ENCODE measurements at places on chromosomes 2 and 18. TPM values are rescaled to one million over a fixed set of nuclear protein-coding genes. Genes with fewer than 3 reads are reported as not detected.
A peak's percentile ranks its signal among the peaks of the same experiment; 100 is the strongest.

DNA sequence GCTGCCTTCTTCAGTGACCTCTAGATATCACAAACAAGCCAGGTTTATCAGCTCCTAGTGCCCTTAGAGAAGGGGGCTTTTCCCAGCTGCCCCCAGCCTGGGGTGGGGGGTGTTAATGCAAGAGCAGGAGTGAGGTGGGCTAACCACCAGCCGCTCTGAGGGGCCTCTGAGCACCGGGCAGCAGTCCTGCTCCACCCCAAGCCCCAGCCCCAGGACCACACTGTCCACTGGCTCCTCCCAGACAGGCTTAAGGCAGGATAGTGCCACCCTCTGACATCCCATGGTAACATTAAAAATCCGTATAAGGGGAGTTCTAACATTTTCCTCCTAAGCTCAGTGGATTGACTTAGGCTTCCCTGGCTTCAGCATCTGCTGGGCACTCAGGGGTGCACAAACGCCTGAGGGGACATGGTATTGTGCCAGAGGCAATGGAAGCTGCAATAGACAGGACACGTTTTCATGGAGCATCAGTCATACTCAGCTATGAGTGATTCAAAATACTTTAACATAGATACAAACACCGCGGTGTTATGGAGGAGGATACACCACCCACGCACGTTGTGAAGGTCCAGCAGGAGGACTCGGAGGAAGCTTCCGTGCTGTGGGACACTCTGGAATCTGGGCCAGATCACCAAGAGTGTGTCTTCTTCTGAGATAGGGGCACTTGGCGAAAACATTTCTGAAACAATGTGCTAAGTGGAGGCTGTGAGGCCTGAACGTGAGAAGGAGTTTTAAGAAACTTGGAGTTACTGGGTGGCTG lies 112.7 kb upstream of the EPC2 start:
- ATAC-seq = no peak

GRCh38 chr2:212157012-212157411 lies 381.6 kb downstream of the ERBB4 start:
- ATAC-seq = no peak

DNA sequence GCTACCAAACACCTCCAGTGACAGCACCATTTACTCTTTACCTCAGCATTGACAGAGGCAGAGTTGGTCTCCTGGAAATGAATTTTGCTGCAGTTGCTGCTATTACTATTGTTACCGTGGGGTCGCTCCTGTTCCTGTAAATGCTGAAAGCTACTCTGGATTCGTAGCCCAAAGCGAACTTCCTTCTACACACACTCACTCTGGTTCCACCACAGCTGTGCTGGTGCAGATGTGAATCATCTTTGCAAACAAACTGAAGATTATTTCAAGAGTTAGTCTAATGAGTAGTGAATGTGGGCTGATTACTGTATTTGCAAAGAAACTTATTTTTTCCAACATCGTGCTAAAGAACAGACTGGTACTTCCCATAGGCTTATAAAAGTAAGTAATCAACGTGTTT lies 304.0 kb downstream of the LPIN1 start:
- no peak for ATAC-seq

DNA sequence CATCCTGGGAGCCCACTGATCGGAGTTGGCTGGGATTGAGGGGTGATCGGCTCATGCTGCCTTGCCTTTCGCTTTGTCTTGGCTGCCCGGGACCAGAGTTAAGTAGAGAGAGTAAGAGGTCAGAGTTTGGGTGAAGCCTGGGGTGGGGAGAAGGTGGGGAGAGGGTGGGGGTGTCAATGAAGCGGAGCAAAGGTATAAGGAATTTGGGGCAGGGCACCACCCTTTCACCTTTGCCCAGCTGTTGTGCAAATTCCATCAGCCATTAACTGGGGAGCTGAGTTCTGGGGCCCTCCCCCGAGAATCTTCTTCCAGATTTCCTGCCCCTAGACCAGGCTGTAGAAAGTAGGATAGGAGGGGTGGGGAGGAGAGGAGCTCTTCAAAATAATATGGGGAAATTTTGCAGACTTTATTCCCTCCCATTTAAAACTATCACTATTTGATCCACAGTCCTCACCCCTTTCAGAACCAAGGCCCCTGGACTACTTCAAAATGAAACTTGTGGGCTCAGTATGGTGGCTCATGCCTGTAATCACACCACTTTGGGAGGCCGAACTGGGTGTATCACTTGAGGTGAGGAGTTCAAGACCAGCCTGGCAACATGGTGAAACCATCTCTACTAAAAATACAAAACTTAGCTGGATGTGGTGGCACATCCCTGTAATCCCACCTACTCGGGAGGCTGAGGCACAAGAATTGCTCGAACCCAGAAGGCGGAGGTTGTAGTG lies at the start of gene SLC23A3:
Gene SLC23A3 (minus strand): TSS at position 100 of the 725 bp plus-strand sequence. CDS start 45 bp downstream, at position 55.
- ATAC-seq = peak; percentile 40

DNA sequence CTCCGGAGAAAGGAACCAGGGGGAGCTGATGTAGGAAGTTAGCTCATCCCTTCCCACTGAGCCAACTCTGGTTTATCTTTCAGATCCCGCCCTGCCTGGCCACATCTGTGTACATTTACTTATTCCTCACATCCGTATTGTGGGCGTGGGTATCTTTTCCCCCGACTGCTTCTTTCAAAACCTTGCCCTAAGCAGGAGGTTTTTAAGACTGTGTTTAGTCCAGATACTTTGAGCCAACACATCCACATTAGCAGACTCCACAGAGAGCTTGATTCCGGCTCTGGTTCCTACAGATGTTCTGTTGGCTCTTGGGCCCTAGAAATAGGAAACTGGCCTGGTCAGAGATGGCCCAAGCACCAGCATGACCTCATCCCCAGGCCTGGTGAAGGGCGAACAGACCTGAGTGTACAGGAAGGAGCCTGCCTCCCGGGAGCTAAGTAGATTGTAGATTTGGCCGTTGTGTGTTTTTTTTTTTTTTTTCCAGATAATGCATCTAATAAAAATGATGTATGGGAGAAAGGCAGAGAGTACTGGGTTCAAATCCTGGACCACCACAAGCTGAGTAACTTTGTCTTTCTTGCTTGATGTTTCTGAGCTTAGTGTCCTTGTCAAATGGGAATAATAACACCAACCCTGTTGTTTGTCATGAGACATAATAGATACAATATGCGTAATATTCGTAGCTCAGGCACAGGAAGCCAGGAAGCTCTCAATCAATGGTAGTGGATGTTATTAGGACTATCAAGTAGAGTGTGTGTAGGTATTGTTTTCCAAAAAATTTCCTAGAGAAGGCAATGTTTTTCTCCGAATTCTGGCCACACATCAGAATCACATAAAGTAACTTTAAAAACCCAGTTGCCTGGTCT lies 92.3 kb downstream of the PRKCE start:
- ATAC-seq = no peak

Gene NAT8
- total RNA-seq = not detected

Gene GREB1
- total RNA-seq = 1.0 TPM

Gene FAM124B
- total RNA-seq = 0.37 TPM

Gene GALR1
- not detected for total RNA-seq

Gene LRATD1
- total RNA-seq = not detected

Gene OTOS
- not detected for total RNA-seq

Measured in activated T-helper 17 cell treated with anti-CD3 and anti-CD28 coated beads, Interleukin-2, amount 50 U/mL, for 72 hours (primary cell).